ENCODE measurements at places on chromosomes 16 and 17. TPM values are rescaled to one million over a fixed set of nuclear protein-coding genes. Genes with fewer than 3 reads are reported as not detected.

The CACNG1 gene
- total RNA-seq: not detected

The SMIM5 gene
- not detected for total RNA-seq

The GSPT1 gene
- 80.2 TPM for total RNA-seq

The CCL5 gene
- not detected for total RNA-seq

The SLC35G6 gene
- total RNA-seq: not detected

The CLEC3A gene
- total RNA-seq: 0.47 TPM

The FSCN2 gene
- total RNA-seq: 0.63 TPM

The GPR139 gene
- not detected for total RNA-seq

The AANAT gene
- total RNA-seq: not detected

The C17orf50 gene
- not detected for total RNA-seq

The ELMO3 gene
- total RNA-seq: 0.82 TPM

The CAPNS2 gene
- total RNA-seq: not detected

The MYH3 gene
- 1.7 TPM for total RNA-seq

The KRTAP3-2 gene
- not detected for total RNA-seq

The EMP2 gene
- total RNA-seq: not detected
